ENCODE measurements at places on chromosomes 16 and 17.

DNA sequence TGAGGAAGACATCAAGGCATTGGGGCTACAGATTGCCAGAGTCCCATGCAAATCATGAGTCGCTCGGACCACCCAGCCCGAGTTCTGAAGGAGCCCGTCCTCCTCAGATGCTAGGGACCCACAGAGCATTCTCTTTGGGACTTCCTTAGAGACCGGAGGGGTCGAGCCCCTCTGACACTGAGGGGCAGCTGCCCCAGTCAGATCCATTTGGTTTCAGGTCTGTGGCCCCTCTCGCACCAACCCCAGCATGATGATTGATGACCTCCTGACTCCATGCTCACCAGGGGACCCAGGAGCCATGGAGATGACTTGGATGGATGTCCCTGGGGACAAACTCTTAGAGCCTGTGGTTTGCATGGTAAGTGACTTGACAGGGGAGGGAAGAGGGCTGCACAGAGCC, 8.0 kb downstream of the PDF start:
- no peak for DNase-seq

GRCh38 chr17:68011199-68011665, 15.0 kb upstream of the C17orf58 start:
- DNase-seq, result no peak

DNA sequence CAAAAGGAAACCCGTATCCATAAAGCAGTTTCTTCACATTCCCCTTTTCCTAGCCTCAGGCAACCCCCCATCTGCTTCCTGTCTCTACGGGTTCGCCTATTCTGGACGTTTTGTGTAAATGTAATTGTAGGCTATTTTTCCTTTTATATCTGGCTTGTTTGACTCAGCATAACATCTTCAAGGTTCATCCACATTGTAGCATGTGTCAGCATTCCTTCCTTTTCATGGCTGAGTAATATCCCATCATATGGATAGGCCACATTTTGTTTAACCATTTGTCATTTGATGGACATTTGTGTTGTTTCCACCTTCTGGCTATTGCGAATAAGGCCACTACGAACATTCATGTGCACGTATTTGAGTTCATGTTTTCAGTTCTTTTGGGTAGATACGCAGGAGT, 54.6 kb downstream of the FOXL1 start:
- no peak for DNase-seq

DNA sequence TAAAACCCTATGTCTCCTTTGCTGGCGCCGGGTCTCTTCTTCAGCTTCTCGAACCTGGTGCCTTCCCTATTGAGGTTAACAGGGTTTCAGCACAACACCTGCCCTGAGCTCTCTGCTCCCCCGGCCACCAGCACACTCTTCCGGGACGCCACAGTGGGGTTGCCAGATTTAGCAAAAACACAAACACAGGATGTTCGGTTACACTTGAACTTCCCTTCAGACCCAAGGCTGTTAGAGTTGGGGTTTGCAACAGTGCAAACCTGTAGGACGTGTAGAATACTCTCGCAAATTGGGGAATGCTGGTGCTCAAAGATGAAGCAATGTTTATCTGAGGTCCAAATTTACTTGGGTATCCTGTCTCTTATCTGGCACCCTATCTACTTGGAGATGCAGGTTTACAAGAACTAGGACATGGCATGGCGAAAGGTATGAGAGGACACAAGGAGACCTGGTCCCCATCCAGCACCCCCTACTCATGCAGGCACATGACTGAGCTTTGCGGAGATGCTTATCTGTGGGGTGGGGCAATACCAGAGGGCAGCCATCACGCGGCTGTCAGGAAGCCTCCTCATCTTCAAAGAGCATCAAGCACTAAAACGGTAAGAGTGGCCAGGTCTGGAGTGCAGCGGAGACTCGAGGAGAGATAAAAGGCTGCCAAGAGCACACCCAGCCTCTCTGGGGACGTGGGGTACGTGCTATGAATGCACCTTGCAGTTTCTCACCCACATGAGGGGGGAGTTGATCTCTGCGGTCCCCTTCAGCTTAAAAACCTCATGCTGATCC, 52.8 kb downstream of the SDK2 start:
- no peak for DNase-seq

- no peak for DNase-seq
These were observed 388.0 kb upstream of the CDH8 start for GRCh38 chr16:62424206-62424605.
